ENCODE measurements at places on chromosomes 5 and 9.

GRCh38 chr5:109660301-109660700 lies 29.4 kb upstream of the MAN2A1 start:
- no peak for DNase-seq

- no peak for DNase-seq
These were observed 55.3 kb downstream of the ZNF366 start for GRCh38 chr5:72451741-72452505.

- DNase-seq, result no peak
These were observed 53.3 kb upstream of the ARL15 start for GRCh38 chr5:54363669-54364068.

- DNase-seq, result no peak
These were observed 4.3 kb downstream of the NPR2 start for GRCh38 chr9:35795695-35796094.

- DNase-seq, result no peak
These were observed 1578.0 kb downstream of the MAT2B start for GRCh38 chr5:165083394-165083793.

GRCh38 chr5:75457691-75458090 lies 53.7 kb downstream of the CERT1 start:
- no peak for DNase-seq

DNA sequence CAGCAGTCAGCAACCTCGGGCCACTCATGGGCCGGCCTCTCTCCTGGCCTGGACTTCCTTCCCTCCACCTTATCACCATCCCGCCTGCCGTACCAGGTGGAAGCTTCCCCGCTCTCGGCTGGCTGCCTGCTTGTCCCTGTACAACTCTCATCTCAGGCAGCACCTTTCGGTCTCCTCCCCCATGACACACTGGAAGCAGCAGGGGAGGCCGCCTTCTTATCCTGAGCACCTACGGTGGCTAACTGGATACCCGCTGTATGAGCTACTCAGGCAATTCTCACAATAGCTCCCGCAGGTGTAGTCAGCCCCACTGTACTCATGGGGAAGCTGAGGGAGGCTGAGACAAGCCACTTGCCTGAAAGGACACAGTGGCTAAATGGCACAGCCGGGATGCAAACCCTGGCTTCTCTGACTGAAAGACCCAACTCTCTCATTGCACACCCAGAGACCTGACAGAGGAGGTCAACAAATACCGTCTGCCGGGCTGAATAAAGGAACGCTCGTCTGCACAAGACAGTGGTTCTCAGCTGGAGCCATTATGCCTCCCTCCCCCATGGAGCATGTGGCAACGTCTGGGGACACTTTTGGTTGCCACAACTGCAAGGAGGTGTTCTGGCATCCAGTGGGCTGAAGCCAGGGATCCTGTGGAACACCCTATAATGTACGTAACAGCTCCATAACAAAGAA lies 9.6 kb downstream of the STK10 start:
- DNase-seq, result no peak

DNA sequence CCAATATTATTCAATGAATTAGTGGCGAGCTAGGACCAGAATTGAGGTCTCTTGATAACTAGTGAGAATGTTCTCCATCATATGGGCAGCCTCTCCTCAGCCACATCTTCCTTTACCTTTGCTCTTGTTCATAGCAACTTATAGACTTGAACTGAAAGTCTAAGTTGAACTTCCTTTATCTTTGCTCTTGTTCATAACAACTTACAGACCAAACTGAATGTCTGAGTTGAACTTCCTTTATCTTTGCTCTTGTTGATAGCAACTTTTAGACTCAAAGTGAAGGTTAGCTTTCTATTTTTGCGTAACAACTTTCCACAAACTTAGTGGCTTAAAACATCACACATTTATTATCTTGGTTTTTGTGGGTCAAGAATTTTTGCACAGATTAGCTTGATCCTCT lies 146.4 kb upstream of the C9orf72 start:
- no peak for DNase-seq

DNA sequence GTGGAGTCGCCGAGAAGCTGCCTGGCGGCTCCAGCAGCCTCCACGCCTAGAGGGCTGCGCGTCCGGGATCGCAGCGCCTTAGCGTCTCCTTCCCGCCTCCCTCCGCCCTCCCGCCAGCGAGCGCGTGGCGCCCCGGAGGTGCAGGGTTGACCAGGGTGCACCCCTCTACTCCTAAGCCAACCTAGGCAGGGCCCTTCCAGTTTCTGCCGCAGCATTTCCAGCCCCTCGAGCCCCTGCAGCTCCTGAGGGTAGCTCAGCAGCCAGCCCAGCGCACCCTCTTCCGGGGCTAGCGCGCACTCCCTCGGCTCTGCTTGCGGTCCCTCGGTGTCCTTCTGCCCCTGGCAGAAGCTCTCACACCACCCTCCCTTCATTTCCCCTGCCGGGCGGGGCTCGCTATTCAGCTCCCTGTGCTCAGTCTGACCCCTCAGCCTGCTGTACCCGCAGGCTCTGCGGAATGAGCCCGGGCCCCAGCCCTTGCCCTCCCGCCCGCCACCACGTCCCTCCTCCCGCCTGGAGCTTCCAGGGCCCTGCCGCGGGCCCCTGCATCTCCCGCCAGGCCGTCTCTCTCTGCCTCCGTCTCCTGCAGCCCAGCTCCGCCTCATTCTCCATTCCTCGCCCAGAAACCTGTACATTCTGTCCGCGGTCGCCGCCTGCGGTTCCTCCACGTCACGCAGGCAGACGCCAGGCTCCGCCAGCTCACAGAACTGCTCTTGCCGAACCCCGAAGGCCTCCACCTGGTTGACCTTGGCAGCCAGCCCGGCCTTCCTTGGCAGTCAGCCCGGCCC lies 61.8 kb downstream of the SPATA31C2 start:
- peak; percentile 78 for DNase-seq

DNA sequence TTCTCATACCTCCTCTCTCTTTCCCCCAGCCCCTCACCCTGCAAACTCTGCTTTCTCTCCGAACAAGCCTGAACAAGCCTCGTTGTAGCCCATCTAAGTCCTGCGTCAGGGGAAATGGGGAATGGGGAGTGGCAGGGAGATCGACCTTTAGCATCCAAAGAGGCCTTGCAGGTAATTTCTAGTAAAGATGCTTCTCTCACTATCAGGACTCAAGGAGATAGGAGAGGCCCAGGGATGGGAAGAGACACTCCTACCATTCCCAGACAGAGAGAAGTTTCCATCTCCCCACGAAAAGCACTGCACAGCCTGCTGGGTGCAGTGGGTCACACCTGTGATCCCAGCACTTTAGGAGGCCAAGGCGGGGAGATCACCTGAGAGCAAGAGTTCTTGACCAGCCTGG lies 44.4 kb upstream of the CTNNA1 start:
- DNase-seq, result no peak

GRCh38 chr5:120140501-120140900 lies 323.6 kb upstream of the PRR16 start:
- DNase-seq, result no peak

DNA sequence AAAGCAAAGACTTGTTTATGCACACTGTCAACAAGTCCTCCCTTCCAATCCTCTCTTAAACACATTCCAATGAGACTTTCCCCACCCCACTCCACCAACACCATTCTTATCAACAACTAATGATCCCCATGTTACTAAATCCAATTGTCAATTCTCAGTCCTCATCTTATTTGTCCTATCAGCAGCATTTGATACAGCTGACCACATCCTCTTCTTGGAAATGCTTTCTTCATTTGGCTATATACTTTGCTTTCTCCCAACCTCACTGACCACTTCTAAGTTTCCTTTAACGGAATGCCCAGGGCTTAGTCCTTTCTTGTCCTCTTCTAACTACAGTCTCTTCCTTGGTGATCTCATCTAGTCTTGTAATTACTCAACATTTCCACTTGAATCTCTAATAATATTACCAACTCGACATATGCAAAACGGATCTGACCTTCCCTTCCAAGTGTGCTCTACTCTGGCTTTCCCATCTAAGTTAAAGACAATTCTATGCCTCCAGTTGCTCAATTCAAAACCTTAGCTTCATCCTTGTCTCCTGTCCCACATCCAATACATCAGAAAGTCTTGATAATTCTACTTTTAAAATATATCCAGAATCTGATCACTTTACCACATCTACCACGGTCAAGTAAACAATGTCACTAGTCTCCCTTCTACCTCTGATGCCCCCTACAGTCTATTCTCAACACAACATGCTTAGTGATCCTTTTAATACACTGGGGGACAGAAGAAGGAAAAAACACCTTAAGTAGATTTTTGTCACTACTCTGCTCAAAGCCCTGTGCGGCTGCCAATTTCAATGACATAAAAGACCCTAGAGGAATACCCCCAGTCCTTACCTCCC lies 25.5 kb downstream of the AGTPBP1 start:
- DNase-seq, result no peak

DNA sequence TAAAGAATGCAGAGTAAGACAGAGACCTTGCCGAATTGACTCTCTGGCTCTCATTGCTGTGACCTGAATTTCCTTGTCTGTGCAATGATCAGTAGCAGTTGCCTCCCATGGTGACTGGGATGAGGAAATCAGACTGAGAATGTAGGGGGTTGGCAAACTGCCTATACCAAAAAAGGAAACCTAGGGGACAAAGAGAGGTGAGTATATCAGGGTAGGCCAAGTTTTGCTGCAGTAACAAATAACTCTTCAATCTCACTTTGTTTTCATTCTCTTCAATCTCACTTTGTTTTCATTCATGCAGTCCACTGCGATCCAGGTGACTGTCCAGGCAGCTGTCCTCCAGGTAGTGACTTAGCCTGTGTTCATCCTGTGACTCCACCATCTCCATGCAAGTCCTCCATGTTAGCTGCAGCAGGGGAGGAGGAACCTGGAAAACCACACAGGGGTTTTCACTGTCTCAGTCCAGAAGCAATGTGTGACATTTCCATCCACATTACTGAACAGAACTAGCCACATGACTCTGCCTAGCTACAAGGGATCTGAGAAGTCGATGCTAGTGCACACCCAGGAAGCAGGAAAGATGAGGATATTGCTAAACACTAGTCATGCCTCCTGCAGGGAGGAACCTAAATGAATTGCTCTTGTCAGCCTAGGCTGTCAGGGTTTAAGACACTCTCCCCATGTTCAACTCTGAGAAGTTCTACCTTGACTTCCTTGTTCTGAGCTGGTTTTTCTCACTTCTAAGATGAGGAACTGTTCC lies 26.0 kb downstream of the TMEM174 start:
- no peak for DNase-seq

- no peak for DNase-seq
These were observed 16.0 kb downstream of the TLE1 start for GRCh38 chr9:81673310-81673709.

DNA sequence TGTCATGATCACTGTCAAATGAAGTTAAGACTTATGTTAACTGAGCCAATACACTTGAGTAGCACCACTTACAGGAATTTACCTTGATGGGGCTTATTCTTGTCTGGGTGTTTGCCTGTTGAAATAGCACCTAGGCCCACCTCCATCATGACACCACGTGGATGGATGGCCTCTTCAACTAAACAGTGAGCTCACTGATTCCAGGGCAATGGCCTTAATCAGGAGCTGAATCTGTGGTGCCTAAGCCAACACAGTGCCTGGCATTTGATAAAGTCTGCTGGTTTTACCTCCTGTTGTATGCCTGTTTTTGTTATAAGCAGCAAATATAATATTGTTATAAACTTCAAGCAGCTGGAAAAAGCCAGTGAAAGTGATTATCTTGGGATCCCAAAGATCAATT lies 190.5 kb downstream of the LURAP1L start:
- no peak for DNase-seq

GRCh38 chr5:28286566-28286965 lies 1248.2 kb upstream of the CDH9 start:
- DNase-seq, result no peak

DNA sequence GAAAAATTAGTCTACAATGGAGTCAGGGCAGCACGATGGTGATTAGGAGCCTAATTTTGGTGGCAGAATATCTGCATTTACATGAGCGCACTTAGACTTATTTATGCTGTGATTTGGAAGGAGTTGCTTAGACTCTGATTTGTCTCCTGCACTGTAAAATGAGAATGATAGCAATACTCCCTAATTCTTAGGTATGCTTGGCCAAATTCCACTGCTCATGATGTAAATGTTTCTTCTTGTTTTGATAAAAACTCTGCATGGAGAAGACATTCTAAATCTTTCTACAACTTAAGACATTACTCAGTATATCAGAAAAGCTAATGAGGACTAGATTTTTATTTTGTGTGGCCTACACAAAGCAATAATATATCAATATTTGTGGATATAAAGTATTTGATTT lies 205.4 kb downstream of the CDH18 start:
- no peak for DNase-seq

DNA sequence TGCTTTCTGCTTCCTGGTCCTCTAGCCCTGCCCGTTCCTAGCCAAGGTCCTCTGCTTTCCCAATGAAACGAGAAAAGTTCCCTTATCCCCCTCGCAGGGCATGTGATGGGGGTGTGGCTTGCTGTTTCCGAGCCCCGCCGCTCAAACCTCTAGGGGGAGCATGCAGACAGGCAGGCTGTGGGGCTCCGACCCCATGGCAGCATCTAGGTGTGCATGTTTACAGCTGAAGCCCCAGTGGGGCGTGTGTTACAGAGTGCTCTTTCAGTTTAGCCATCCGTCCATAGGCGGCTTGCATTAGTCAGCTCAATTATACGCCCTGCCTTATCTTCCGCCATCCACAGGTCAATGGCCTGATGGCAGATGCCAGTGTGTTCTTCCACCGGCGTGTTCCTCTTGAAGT lies 48.3 kb upstream of the SPATA31E1 start:
- no peak for DNase-seq

GRCh38 chr5:122350496-122350895 lies 38.5 kb downstream of the SNCAIP start:
- no peak for DNase-seq

DNA sequence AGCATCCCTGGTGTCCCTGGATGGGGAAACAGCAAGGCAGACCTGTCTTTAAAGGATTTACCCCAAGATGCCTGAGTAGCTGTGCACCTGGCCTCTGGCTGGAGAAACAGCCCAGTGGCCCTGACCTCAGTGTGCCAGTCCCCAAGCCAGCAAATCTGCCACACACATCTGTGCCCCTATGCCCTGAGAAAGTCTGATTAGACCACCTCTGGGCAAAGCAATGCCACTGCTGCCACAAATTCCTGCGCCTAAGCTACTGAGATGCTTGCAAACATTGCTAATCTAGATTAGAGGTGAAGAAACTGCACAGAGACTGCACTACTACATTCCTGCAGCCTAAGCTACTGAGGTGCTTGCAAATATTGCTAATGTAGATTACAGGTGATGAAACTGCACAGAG lies 269.6 kb downstream of the CEMIP2 start:
- no peak for DNase-seq
